ENCODE measurements at places on chromosomes 12 and 14.

- DNase-seq: peak; percentile 6
Observed at GRCh38 chr12:46831335-46832129, 5.7 kb upstream of the SLC38A4 start.

- DNase-seq: no peak
Observed at GRCh38 chr12:131850856-131851559, 22.8 kb downstream of the MMP17 start.

GRCh38 chr12:4276524-4277204, 3.1 kb downstream of the CCND2 start:
- DNase-seq: peak; percentile 84

- peak; percentile 75 for DNase-seq
Observed at GRCh38 chr14:87615822-87616679, 376.9 kb downstream of the GALC start.

DNA sequence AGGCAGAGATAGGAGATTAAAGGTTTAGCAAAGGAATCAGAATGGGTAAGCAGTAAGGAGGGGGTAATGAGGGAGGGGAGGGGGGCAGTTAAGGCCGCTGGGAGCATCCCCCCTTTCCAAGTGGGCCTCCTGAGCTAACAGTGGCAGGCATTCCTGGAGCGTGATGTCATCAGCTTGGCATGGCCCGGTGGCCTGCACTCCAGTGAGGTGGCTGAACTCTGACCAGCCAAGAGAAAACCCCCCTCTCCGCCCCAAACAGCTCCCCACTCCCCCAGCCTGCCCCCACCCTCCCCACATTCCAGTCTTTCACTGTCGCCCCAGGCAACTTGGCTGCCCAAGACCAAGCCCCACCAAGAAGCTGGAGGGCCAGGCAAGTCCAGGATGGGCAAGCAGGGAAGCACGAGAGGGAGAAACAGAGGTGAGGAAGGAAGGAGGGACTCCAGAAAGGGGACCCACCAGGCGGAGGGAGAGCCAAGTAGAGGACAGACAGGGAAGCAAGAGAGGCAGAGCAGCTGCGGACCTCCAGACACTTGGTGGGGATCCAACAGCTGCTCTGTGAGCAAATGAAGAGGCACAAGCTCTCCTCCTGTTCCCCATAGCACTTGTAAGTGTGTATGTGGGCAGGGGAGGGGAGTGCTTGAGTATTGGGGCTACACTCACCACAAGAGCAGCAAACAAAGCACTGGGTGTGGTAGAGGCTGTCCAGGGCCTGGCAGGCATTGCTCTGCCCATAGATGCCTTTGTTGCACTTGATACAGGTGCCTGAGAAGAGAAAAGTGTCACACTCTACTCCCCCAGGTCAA, 4.5 kb downstream of the AJUBA start:
- peak; percentile 54 for DNase-seq

- no peak for DNase-seq
Observed at GRCh38 chr12:114286145-114286544, 119.8 kb downstream of the TBX5 start.

Data from neural crest cell (in vitro differentiated cells).